ENCODE measurements at places on chromosomes 11 and 22. TPM values are rescaled to one million over a fixed set of nuclear protein-coding genes. Genes with fewer than 3 reads are reported as not detected.

The ARHGAP8 gene
- total RNA-seq = 0.28 TPM

The PTGDR2 gene
- 2.3 TPM for total RNA-seq

The NLRP14 gene
- under 0.01 TPM for total RNA-seq

The TESMIN gene
- total RNA-seq = 0.19 TPM

The SLC25A18 gene
- total RNA-seq = not detected

The TTC17 gene
- total RNA-seq = 44.1 TPM

The DDX25 gene
- not detected for total RNA-seq

The MYRF gene
- total RNA-seq = 2.0 TPM

The NAGA gene
- total RNA-seq = 22.0 TPM

The KREMEN1 gene
- 1.3 TPM for total RNA-seq

The ACRV1 gene
- not detected for total RNA-seq

The SCN3B gene
- total RNA-seq = under 0.01 TPM

The MS4A3 gene
- not detected for total RNA-seq

The IGLL1 gene
- not detected for total RNA-seq

The ANKRD13D gene
- 33.3 TPM for total RNA-seq

The AKIP1 gene
- 51.6 TPM for total RNA-seq

The ARHGAP20 gene
- 2.3 TPM for total RNA-seq

Data from regular cardiac myocyte (primary cell).